ENCODE measurements at places on chromosomes 7 and 10.

GRCh38 chr7:105402221-105403095, 13.7 kb upstream of the SRPK2 start:
- DNase-seq, result no peak

DNA sequence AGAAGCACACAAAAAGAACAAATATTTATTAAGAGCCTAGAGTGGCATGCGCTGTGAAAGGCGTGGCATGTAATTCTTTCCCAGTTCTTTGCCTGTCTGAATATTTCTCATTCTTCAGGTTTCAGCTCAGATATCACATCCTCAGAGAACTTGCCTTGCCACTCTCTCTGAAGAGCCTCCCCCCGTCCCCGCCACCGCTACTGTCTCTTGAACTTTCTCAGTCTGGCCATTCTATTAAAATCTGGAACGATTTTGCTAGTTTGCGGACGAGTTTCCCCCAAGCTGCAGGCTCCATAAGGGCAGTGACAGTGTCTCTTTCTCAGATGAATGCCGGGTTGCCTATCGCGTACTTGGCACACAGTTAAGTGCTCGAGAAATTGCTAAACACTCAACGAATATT, 787 bp upstream of the PLEKHA1 start:
- DNase-seq, result no peak

- DNase-seq, result no peak
These were observed 63.3 kb upstream of the LRRC17 start for GRCh38 chr7:102849538-102849937.

DNA sequence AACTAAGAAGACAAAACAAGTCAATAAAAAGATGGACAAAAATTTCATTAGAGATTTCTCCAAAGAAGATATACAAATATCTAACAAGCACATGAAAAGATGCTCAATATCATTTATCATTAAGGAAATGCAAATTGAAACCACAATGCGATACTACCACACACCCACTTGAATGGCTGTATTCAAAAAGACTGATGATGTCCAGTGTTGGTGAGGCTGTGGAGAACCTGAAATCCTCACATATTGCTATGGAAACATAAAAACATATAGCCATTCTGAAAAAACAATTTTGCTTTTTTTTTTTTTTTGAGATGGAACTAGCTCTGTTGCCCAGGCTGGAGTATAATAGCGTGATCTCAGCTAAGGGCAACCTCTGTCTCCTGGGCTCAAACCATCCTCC, 124.1 kb upstream of the LAMB4 start:
- no peak for DNase-seq

DNA sequence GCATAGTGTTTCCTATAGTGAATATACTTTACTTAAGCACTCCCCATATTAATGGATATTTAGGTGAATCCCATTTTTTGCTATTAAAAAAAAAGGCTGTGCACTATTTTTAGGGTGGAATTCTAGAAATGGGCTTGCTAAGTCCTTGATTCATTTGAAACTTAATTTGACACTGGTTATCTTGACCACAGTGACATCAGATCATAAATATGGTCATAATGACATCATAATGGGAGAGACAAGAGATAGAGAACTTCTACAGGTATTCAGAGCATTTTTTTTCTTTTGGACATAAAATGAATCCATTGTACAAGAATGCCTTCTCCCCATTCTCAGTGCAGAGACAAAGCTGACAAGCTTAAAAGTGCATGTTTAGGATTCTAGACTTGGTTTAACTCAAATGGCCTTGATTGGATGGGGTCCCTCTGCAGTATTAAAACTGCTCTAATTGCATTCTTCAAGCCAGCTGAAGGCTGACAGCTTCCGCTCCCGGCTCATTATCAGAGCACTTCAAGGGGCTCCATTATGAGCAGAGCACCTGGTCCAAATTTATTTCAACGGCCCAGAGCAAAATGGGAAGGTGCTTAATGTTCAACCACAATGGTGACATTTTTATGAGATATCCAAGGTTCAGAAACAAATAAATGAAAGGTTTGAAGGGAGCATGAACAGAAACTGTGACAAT, 104.8 kb downstream of the JAZF1 start:
- DNase-seq, result no peak

DNA sequence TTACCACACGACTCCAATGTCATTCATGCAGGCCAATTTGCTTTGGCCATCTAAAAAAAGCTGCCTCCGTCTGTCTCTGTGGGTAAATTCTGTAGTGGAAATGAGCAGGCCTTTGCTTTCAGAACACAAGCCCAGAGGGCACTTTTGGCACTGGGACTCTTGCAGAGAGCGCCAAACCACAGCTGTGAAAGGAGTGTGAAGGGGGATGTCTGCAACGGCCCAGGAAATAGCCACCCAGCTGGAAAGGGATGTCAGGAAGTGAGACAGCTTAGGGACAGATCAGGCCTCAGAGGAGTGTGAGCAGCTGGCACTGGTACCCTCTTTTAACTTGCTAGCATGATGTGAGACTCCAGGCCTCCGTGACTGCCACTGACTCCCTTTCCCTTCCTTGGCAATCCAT, 152.4 kb downstream of the DKK1 start:
- no peak for DNase-seq

DNA sequence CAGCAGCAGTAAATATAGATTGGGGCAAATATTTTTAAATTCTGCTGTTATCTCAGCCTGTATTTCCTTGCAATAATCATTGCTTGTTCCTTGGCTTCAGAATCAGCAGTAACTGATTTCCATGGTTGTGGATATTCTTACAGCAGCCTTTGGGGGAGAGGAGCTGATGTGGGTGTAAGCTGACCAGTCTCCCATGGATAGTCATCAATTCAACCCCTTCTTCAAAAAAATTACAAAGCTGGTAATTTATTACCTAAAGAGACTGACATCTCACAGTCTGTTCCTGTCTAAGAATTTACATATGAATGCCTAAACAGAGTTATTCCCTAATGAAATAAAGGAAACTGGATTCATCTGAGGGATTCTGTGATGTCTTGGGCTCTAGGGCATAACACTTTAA, 103.1 kb upstream of the CABCOCO1 start:
- no peak for DNase-seq

- DNase-seq, result no peak
These were observed 185.7 kb upstream of the AUTS2 start for GRCh38 chr7:69412331-69413146.

DNA sequence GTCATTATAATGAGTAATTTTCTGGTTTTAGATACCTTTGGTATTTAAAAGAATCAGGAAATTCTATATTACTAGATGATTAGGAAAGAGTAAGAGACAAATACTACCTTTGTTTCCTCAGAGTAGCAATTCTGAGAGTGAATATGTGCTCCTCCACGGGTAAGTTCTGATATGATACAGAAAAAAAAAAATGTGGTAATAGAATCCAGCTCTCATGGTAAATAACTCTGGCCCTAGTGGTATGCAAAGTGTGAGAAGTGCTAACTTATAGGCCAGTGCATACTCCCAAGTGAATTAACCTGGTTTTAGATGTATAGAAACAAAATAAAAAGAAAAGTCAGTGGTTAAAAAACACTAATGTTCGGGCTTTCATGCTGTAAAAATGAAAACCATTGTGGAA, 512.6 kb upstream of the SEMA3D start:
- DNase-seq, result no peak

DNA sequence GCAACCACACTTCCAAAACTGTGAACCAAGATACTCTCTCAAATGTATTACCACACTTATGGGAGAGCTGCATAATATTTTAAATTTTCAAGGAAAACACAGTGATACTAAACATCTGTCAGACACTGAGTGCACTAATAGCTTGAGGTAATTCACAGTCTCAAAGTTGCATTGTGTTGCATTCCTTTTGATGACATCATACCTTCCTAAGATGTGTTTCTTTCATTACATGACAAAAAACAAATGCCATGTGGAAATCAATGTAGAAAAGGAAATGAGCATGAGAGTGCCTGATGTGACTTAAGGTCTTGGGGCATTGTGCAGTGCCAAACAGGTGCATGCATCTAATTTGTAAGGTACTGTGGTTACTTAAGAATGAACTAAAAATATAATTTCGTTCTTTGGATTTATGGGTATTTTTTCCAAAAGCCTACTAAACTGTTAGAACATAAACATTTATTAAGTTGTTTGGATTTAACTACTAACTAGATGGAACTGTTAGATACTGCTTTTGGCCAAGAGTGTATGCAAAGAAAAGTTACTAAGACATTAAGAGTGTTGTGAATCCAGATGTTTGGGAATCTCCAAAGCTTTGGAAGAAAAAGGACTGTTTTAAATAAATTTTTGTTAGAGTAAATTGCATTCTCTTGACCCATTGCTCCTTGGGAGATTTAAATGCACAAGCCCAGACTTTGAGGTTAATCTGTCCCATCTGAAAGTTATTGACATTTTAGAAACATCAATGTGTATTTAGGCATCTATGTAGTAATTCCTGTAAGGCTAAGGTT, 496.2 kb upstream of the SEMA3D start:
- no peak for DNase-seq

- no peak for DNase-seq
These were observed 42.1 kb downstream of the WBP1L start for GRCh38 chr10:102785818-102786217.

DNA sequence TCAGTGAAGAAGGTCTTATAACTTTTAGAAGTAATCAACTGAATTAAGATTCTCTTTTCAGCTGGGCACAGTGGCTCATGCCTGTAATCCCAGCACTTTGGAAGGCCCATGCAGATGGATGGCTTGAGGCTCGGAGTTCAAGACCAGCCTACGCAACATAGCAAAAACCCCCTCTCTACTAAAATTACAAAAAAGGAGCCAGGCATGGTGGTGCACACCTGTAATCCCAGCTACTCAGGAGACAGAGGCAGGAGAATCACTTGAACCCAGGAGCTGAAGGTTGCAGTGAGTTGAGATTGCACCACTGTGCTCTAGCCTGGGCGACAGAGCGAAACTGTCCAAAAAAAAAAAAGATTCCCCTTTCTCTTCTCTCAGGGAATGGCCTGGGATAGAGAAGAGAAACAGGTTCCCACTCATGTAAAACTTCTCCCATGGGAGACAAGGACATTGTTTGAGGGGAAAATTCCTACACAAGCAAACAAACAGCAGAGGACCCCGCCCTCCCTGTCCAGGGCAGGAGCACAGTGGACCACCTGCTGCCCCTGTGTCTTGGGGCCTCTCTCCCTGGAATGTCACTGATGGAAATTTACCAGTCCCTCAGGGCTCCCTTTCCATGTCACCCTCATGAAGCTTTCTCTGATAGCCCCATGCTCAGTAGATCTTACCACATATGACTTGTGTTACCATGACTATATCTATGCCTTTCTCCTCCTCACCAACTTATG, 5.6 kb downstream of the IL2RA start:
- DNase-seq, result no peak

DNA sequence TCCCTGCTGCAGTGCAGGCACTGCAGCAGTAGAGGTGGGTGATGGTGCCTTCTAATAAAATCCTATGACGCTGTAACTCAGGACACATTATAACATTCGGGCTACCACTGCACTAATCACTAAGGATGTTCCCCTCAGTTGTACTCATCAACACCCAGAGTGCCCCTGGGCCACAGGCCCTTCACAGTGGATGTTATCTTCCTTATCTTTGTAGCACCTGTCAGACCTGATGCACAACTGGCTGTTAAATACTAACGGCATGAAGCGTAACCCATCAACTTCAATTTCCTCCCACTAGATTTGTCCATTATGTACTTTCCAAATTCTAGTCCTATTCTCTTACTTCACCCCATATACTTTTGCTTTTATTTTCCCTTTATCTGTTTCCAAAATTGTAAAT, 66.3 kb downstream of the PARD3 start:
- DNase-seq, result no peak

DNA sequence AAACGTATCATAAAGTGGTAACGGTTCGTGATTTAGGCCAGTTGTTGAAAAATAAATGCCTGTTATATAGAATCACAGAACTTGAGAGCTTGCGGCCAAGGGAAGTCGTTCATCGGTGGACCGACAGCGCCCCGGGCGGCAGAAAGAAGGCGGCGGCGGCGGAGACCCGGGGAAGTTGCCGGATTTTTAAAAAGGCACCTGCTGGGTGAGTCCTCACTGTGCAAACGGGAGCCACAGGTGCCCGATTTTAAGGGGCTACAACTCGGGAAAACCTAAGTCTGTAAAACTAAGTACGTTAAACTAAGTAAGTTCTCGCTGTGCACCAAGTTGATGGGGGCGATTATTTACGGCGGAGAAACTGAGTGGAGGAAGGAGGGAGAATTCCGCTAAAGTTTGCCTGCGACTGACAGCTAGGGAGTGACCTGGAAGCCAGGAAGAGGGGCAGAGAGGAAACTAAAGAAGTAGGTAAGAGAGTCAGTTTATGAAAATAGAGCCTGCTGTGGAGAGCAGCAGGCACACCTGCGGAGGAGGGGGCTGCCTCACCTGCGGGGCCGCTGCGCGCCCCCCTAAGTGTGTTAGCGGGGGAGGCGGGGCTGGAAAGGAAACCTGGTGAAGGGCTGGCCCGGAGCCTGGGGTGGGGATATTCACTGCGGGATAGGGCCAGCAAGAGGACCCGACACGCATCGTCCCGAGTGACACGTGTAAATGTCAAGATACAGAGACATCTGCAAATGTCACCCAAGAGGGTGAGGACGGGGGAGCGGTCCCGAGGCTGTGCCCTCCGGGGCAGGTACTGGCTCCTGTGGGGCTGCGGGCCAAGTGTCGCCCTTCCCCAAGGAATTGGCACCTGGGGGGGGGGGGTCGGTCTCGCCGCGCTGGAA, 996 bp downstream of the ADAM12 start:
- DNase-seq, result peak; percentile 35

DNA sequence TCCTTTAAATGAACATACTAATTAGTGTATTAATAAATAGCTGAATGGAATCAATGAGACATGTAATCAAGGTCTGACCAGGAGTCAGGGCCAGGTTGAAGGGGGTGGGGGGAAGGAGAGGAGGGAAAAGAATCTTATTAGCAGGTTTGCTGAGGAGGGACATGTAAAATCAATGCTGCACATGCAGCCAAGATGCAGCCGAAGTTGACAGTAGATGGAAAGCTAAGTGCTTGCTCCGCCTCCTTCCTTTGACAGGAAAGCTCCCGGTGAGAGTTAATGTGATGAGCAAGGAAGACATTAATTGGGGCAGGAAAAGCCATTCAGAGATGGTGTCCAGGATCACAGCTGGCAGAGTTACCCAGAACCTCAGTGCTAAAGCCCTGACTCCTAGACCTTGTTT, 24.4 kb downstream of the PLXNA4 start:
- no peak for DNase-seq

DNA sequence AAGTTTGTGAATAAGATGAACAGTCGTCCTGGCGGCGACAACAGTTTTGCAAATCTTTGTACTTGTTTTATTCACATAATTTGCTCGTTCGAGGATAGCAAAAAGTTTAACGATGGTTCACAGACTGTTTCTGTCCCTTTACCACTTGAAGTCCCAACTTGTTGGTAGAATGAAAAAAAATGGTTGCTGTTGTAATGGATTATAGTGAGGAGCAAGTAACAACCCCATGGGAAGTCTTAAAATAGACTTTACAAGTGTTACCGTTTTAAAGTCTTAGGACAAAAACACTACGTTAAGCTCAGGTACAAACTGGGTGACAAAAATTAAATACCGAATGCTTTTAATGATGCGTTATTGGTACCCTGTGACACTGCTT, 589 bp downstream of the LSM8 start:
- DNase-seq, result no peak

DNA sequence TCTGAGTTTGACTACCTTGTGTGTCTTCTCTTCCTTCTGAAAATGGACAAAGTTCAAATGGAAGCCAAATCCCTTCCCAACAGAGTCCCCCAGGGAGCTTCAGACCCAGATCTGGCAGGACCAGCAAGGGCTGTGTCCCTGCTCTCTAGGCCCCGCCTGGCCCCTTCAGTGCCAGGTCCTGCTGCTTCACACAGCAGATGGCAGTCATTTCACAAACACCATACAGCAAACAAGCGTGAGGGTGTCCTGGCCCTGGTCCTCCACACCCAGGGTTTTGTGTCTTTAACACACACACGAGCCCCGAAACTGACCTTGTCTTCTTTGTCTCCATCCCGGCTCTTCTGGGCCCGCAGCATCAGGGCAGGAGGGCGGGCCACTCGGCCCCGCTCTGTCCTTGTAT, 145.0 kb downstream of the TCERG1L start:
- no peak for DNase-seq

Data from NT2/D1 (cell line).